ENCODE measurements at places on chromosomes 1 and 21.

DNA sequence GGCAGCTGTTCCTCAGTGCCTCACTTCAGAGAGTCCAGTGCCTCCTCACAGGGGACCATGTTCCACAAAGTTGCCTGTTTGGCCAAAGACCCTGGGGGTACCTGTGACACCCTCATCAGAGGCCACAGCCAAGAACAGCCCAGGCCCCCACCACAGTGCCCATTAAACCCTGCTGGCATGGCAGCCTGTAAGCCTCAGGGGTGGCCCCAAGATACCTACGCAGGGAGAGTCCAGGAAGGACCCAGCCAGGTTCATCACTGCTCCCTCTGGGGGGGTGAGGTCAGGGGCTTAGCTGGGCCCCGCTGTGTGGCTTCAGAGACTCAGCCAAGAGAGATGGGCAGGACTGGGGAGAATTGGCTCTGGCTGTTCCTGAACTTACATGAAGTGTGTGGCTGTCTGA is 19.1 kb upstream of the PRDM16 start:
- no peak for DNase-seq

DNA sequence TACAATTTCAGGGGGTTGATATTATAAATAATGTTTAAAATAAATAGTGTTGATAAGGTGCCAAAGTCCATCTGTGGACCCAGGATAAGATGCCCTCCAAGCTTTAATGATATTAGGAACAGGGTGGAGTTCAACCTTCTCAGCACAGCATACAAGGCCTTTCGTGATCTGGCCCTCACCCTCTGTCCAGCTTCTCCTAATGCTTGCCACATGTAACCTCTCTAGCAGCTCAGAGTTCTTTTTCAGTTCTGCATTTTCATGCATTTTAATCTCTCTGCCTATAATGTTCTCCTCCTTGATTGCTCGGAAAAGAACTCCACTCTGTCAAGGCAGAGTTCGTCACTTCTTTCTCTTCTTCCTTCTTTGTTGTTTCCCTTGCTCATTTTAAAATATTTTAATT is 21.4 kb upstream of the SMAP2 start:
- no peak for DNase-seq

DNA sequence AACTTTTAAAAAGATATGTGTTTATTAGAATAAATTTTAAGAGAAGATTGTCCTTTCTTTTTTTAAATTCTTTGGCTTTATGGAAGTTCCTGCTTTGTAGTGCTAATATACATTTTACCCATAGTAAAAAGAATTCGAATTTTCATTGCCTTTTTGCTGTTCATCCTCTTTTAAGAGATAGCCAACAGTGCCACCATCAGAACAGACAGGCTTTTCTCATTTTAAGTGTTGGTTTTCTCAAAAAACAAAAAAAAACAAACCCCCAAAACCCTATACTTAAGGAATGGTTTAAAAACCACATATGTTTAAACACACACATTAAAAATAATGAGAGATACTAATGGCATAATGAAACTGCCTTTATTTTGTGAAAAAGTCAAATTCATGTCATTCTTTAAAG is 118.8 kb downstream of the NEK7 start:
- no peak for DNase-seq

- no peak for DNase-seq
These were observed 134.0 kb upstream of the BARHL2 start for GRCh38 chr1:90850898-90851710.

DNA sequence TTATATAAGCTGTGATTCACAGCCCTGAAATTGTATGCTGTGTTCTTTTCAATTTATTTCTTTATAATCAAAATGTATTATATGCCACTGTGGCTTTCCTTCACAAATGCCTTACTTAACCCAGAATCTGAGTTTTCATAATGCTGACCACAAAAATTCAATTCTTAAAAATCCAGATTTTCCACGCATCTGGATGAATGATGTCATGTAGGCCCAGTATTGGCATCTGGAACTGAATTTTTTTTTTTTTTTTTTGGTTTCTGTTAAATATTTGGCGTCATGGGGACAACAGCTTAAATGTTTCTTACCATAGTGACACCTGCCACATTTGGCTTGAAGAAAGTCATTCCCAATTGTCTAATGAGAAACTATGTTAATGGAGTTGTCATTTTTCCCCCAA is 296.8 kb downstream of the TM2D1 start:
- DNase-seq = no peak

- no peak for DNase-seq
These were observed 55.1 kb downstream of the PCBP3 start for GRCh38 chr21:45698493-45699184.

GRCh38 chr1:210696709-210697108 is 368.0 kb downstream of the HHAT start:
- DNase-seq = no peak

DNA sequence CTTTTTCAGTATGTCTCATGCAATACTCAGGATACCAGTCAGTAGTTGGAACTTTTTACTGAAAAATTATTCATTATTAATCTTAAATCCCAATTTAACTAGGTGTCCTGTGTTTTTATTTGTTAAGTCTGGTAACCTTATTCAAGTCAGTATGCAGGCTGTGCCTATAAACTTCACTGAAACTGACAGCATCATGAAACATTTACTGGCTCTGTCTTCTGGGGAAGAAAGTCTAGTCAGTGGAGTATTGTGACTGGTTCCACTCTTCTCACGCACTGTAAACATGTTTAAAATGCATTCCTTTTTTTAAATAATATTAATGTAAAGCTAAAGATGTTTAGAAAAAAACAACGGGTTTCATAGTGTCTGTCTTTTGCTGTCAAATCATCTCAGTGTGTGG is 739.7 kb downstream of the LTN1 start:
- DNase-seq = no peak

- DNase-seq = no peak
These were observed 126.9 kb upstream of the ERRFI1 start for GRCh38 chr1:8152731-8153702.

GRCh38 chr1:198024782-198025181 is 107.6 kb downstream of the LHX9 start:
- DNase-seq = no peak

DNA sequence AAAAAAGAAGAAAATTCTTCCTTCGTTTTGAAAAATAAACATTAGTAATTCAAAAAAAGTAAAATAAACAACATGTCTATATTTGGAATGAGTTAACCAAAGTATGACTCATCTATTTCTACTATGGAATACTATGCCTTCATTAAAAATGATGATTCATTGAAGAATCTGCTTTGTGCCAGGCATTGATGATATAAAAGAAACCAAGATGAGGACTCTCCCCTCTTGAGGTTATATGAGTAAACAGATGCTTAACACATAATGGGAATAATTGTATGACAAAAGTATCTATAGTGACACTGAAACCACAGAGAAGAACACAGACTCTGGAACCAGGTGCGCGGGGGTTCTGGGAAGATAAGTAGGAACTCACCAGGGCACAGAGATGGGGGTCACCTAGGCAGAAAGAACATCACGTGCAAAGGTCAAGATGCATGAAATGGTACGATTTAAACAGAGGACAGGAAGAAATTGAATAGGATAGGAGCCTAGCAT is 18.8 kb downstream of the ELF3 start:
- DNase-seq = no peak

GRCh38 chr1:2919841-2920240 is 101.4 kb upstream of the ACTRT2 start:
- DNase-seq = no peak

DNA sequence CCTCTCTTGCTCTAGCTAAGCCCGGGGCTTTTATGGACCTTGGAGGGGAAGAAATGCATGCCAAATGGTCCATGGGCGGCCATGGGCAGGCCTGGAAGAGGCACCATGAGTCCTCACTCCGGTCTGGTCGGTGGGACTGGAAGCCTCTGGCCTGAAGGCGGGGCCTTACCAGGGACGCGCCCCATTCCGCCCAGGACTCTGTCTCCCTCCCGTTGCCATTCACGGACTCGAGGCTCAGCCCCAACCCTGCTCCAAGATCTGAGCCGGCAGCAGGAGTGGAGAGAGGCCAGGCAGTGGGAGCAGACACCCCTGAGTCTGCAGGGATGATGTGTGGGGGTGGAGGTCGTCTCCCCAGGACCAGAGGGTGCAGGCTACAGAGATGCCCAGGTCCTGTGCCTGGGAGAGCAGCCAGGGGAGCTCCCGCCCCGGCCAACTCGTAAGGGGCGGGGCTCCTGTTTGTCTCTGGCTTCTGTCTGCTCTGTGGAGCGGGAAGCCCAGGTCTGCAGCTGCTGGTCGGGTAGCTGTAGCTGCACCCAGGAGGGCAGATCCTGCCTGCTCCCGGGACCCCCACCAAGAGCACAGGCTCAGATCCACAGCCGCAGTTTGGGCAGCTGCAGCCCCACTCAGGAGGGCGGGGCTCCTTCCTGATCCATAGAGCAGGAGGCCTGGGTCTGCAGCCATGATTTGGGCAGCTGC is 8.3 kb upstream of the KANK4 start:
- no peak for DNase-seq

- DNase-seq = no peak
These were observed 24.7 kb upstream of the SLC44A3 start for GRCh38 chr1:94795434-94795833.

DNA sequence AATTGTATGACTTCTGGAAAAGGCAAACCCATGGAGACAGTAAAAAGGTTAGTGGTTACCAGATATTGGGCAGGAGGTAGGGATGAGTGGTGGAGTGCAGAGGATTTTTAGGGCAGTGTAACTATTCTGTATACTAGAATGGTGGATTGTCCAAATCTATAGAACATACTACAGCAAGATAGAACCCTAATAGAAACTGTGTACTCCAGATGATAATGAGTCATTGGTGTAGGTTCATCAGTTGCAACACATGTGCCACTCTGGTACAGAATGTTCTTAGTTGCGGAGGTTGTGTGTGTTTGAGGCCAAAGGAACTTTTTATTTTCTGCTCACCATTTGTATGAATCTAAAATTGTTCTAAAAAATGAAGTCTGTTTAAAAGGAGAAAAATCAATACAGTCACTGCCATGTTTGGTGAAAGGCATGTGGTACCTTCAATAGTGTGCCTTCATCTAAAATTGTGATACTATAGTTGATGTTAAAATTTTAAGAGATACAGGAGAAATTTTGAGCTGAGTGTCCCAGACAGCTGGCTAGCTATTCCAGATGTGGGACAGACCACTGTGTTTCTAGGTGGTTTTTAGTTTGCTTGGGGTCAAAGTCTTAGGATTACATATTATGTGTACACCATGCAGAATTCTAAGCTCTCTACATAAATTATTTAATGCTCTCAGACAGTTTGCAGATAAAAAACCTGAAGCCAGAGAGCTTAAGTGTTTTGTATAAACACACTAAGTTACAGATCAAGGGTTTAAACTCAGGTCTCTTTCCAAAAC is 150.5 kb downstream of the RPS6KC1 start:
- no peak for DNase-seq

DNA sequence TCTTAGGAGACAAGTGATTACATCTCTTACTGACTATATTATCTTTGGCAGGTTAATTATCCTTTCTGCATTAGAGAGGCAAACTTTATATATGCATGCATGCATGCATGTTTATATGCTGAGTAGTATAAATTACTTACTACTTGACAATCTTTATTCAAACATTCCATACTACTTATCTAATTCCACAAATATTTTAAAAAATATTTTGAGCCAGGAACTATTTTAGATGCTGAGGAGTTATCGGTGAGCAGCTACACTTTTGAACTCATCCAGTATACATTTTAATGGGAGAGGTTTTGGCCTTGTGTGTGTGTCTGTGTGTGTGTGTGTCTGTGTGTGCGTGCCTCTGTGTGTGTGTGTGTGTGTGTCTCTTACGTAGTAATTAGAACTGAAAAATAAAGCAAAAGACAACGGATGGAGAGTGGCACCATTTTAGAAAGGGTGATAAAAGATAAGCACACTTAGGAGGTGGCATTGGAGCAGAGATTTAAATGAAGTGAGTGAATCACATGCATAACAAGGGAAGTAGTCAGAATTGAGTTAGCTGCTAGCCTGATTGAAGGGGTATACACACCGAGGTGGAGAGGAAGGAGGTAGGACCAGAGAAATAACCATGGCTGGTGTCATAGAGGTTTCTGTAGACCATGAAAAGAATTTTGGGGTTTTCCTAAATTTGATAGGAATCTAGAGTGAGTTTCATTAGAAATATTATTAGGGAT is 1488.4 kb downstream of the MRPL39 start:
- DNase-seq = no peak

GRCh38 chr1:167054946-167055630 is 35.1 kb downstream of the GPA33 start:
- DNase-seq = no peak

DNA sequence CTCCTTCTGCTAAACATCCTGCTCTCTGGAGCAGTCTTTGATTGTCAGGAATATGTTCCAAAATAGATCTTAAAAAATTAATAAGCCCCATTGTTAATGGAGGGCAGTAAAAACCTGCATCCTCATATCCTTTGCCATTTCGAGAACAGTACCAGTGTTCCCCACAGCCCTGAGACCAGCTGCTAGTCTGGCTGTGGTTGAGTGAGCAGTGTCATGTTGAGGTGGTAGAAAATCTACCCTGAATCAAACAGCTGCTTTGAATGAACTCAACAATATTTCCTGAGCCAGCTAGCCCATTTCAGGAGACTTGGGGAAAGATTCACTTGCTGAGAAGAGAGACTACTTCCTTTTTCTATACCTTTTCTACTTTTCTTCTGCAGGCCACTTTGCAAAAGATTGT is 24.4 kb downstream of the FABP3 start:
- no peak for DNase-seq
